Karpas-422 (cell line): ENCODE measurements at places on chromosomes 12 and 14. TPM values are rescaled to one million over a fixed set of nuclear protein-coding genes. Genes with fewer than 3 reads are reported as not detected.

DNA sequence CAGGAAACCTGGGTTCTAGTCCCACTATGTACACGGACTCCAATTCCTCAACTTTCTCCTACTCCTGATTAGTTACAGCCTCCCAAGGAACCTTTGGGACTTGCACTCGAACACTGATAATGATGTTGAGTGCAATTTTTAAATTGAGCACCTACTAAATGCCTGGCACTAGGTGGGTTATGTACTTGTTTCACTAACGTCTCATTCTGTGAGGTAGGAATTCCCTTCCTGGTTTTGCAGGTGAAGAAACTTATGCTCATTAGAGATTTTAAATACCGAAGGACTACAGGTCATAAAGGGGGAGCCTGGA lies 536 bp downstream of the PARPBP start:
- no peaks in the 10 kb centered on the region for H3K27me3 ChIP-seq
- H3K27ac ChIP-seq, result peak overlapping the region; percentile 73
- peaks cover 33% of the 10 kb centered on the region for H3K4me1 ChIP-seq
- H3K4me3 ChIP-seq, result peak overlapping the region; percentile 99
- no peak for DNase-seq
- H3K36me3 ChIP-seq, result peaks cover 48% of the 10 kb centered on the region; the same call in 1 of the 2 replicates

DNA sequence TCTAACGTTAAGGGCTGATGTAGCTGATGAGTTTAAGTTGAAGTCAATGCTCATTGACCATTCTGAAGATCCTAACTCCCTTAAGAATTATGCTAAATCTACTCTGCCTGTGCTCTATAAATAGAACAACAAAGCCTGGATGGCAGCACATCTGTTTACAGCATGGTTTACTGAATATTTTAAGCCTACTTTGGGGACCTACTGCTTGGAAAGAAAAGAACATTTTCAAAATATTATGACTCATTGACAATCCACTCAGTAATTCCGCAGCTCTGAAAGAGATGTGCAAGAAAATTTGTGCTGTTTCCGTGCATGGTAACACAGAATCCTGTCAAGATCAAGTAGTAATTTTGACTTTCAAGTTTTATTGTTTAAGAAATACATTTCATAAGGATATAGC lies 35.0 kb upstream of the NAV3 start:
- no peak overlapping the region for H3K27ac ChIP-seq
- no peaks in the 10 kb centered on the region for H3K27me3 ChIP-seq
- no peaks in the 10 kb centered on the region for H3K4me1 ChIP-seq
- DNase-seq, result no peak

Gene DEPDC4
- 1.9 and 6.2 TPM in 2 replicates for total RNA-seq

DNA sequence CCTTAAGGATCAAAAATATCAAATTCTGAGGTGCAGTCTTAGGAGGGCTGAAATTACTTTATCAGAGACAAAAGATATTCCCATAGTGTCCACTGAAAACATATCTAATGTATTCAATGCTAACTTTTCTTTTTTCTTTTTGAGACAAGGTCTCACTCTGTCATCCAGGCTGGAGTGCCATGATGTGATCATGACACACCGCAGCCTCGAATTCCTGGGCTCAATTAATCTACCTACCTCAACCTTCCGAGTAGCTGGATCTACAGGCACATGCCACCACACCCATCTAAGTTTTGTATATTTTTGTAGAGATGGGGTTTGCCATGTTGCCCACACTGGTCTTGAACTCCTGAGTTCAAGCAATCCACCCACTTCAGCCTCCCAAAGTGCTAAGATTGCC lies 68.3 kb downstream of the ZC3H14 start:
- H3K27me3 ChIP-seq, result no peaks in the 10 kb centered on the region
- no peak overlapping the region for H3K4me3 ChIP-seq
- no peaks in the 10 kb centered on the region for H3K36me3 ChIP-seq
- no peak overlapping the region for H3K27ac ChIP-seq
- no peak for DNase-seq

DNA sequence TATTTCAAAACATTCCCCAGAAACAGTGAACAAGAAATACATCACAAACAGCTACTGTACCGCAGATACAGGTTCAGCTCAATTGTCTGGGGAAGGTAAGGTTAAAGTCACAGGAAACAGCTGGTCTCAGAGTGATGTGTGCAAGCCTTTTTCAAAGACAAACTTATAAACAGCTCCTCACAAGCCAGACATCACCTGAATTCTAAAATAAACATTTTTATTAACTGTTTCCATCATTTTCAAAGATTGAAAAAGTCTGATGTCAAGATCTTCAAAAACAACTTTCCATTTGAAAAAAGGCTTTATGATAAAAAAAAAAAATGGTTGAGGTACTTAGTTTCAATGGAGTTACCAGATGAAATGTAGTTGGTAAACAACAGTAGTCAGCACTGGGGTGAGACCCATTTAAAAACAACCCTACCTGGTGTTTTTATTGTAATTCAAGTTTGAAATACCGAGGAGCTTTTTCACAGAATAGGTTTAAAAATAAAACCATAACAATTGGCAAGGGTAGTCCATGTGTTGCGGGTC lies 4.0 kb downstream of the BTG1 start:
- peaks cover 76% of the 10 kb centered on the region for H3K4me1 ChIP-seq
- DNase-seq, result no peak
- peak overlapping the region; percentile 45 for H3K27ac ChIP-seq
- H3K4me3 ChIP-seq, result peak overlapping the region; percentile 79

- H3K27ac ChIP-seq, result no peak overlapping the region
- H3K4me3 ChIP-seq, result no peak overlapping the region
- H3K36me3 ChIP-seq, result no peaks in the 10 kb centered on the region
- no peaks in the 10 kb centered on the region for H3K4me1 ChIP-seq
- no peak for DNase-seq
- H3K27me3 ChIP-seq, result no peaks in the 10 kb centered on the region
Observed at GRCh38 chr12:3492793-3493042, 1.7 kb downstream of the PRMT8 start.

GRCh38 chr14:74980731-74981461 lies 21.8 kb upstream of the EIF2B2 start:
- H3K4me3 ChIP-seq, result no peak overlapping the region
- H3K27ac ChIP-seq, result no peak overlapping the region
- H3K36me3 ChIP-seq, result no peaks in the 10 kb centered on the region
- no peaks in the 10 kb centered on the region for H3K4me1 ChIP-seq

DNA sequence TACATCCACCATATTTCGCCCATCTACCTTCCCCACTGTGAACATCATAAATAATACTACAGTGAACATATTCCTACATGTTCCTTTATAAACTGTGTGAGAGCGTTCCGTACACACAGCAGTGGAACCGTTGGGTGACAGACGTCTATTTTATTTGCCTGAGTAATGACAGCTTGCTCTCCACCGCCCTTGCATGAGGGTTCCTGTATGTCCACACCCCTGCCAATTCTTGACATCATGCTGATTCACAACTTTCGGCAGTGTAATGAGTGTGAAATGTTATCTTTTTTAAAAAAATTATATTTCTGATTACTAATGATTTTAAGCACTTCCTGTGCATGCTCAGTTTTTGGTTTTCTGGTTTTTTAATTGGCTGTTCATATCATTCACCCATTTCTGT lies 4.3 kb upstream of the RAD52 start:
- peaks cover 11% of the 10 kb centered on the region for H3K4me1 ChIP-seq
- H3K27me3 ChIP-seq, result no peaks in the 10 kb centered on the region
- H3K4me3 ChIP-seq, result no peak overlapping the region
- H3K36me3 ChIP-seq, result no peaks in the 10 kb centered on the region

Gene TTC9
- 6.1 and 7.9 TPM in 2 replicates for total RNA-seq

DNA sequence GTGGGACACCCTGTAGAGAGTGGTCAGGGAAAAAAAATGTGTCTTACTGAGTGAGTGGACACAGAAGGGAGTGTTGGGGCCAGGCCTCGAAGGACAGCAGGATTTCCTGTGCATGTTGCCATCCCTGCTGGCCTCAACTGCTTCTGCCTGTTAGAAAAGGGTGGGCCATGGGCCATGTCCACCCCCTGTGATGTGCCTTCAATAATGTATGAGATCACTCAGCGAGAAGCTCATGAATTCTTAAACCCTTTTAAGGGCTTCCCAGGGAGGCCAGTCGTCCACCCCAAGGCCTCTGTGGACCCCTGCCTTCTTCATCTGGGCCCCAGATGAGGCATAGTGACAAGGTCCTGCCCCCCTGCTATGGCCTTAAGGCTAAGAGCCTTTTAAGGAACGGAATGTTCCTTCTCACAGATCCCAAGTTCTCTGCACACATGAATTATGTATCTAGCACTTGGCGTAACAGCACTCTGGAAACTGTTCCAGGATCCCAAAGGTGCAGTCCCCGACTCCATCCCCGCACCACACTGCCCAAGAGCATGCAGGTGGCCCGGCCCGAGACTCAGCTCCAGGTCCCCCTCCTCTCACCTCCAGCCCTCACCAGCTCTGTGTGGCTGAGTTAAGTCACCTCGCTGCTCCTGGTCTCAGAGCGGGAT lies 8.9 kb upstream of the C14orf132 start:
- no peak for DNase-seq
- H3K27me3 ChIP-seq, result no peaks in the 10 kb centered on the region; the same call in 1 of the 2 replicates
- H3K4me3 ChIP-seq, result no peak overlapping the region

Gene MMP17
- not detected in 2 replicates for total RNA-seq

DNA sequence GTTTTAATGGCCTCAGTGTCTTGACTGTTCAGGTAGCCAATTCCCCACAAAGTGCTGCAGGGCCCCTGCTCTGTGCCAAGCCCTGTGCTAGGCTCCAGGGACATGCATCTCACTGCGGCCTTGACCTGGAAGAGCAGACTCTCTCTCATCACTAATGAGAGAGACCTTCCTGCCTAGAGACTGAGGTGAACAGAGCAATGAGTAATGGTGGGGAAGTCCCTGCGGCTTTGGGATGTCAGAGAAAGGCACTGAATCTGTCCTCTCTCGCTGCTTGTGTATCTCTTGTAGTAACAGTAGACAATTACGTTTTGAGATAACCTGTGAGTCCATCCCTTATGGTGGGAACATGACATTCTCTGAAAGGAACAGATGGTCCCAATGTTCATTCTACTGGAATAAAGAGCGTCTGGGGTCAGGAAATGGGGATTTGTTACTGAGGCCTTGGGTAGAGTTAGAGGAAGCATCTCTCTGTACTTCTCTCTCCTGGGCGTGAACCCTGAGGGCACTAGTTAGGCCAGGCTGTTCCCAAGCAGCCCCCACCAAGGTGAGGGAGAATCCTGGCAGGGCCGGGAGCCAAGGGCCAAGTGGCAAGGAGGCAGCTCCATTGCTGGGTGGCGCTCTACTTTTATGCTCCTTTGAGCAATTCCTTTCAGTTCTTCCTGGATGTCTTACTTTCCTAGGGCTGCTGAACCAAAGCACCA lies 13.5 kb downstream of the NFATC4 start:
- H3K4me1 ChIP-seq, result no peaks in the 10 kb centered on the region
- H3K36me3 ChIP-seq, result no peaks in the 10 kb centered on the region
- H3K27me3 ChIP-seq, result no peaks in the 10 kb centered on the region
- no peak for DNase-seq
- H3K27ac ChIP-seq, result no peak overlapping the region
- H3K4me3 ChIP-seq, result no peak overlapping the region

DNA sequence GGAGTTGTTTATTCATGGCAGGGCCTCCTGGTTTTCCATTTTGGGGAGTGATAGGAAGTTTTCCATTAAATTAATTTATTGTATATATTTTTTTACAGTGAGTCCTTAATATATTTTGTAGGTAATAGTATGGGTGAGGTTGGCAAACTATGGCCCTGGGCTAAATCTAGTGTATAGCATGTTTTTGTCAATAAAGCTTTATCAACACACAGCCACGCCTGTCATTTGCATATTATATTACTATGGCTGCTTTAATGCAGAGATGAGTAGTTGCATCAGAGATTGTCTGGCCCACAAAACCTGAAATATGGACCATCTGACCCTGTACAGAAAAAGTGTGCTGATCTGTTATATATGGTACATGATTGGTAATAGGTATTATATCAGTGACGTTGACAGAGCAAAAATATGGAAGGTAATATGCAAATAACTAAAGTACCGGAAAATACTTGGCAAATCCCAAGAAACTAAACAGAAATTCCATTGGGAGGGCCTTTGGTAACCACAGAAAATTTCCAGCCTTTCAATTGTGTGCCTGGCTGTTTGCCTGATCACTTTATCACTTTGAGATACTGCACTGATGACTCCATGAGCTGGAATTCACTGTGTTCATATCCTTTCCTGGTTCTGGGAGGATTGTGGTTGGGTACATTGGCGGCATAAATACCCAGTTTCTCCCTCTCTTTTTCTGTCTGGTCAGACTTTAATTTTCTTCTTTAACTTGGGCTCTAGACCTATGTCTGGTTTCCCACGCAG lies 61.7 kb upstream of the RFLNA start:
- H3K36me3 ChIP-seq, result no peaks in the 10 kb centered on the region
- H3K27me3 ChIP-seq, result no peaks in the 10 kb centered on the region
- H3K4me1 ChIP-seq, result peaks cover 16% of the 10 kb centered on the region
- no peak overlapping the region for H3K4me3 ChIP-seq

DNA sequence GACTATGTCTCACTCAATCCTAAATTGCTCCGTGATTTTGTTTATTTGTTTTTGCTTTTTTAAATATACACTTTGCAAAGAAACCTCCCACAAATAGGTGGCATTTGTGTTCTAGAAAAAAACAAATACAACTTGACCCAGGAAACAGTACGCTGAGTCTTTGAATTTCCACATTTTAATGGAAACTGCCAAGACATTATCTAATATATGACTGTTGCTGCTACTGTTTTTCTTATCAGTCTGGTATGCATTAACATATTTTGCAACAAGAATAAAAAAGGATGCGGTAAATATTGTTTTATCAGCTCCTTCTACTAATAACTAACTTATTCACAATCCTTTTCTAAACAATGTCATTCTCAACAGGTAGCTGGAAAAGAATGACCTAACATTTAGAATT lies 187.4 kb downstream of the LRIG3 start:
- DNase-seq, result no peak
- no peaks in the 10 kb centered on the region for H3K36me3 ChIP-seq
- H3K27me3 ChIP-seq, result no peaks in the 10 kb centered on the region
- no peak overlapping the region for H3K4me3 ChIP-seq
- H3K27ac ChIP-seq, result no peak overlapping the region

Gene APEX1
- total RNA-seq, result 97.8 and 118 TPM in 2 replicates

Gene TCL1B
- 0.37 TPM in 1 of 2 replicates, not detected in the other for total RNA-seq

Gene VWF
- total RNA-seq, result not detected in 2 replicates

DNA sequence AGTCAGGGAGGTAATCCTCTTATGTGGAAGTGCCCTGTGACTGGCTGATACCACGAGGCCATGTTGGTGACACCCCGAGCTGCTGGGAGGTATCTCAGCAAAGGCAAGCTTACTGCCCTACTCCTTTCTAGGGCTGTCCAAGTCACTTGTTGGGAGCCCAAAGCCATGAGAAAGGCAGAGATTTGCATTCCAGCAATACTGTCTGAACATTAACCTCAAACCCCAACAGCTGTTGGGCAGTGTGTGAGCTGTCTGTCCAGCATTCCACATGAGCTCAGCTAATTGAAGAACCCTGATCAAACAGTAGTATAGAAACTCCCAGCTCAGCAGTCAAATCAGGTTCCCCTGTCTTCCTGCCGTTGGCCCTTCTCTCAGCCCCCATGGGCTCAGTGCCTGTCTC lies 9.2 kb downstream of the ABHD4 start:
- no peaks in the 10 kb centered on the region for H3K4me1 ChIP-seq
- no peak overlapping the region for H3K4me3 ChIP-seq
- H3K27me3 ChIP-seq, result no peaks in the 10 kb centered on the region
- no peaks in the 10 kb centered on the region for H3K36me3 ChIP-seq

Gene TTC5
- total RNA-seq, result 24.6 and 28.0 TPM in 2 replicates

- no peak overlapping the region for H3K27ac ChIP-seq
- no peaks in the 10 kb centered on the region for H3K4me1 ChIP-seq
- no peaks in the 10 kb centered on the region for H3K36me3 ChIP-seq
- no peak overlapping the region for H3K4me3 ChIP-seq
- no peaks in the 10 kb centered on the region for H3K27me3 ChIP-seq
- no peak for DNase-seq
Observed at GRCh38 chr14:69982886-69983285, 103.7 kb downstream of the SMOC1 start.
